Hematopoietic multipotent progenitor cell treated with erythropoietin and hydrocortisone succinate and interleukin-3 and kit ligand, for 17 days (in vitro differentiated cells): ENCODE measurements at places on chromosomes 1 and 21.
A peak's percentile ranks its signal among the peaks of the same experiment; 100 is the strongest.

GRCh38 chr1:102863704-102864103 lies 244.6 kb downstream of the COL11A1 start:
- DNase-seq, result no peak

- no peak for DNase-seq
Measured at GRCh38 chr1:200311256-200311655, 98.6 kb downstream of the ZNF281 start.

DNA sequence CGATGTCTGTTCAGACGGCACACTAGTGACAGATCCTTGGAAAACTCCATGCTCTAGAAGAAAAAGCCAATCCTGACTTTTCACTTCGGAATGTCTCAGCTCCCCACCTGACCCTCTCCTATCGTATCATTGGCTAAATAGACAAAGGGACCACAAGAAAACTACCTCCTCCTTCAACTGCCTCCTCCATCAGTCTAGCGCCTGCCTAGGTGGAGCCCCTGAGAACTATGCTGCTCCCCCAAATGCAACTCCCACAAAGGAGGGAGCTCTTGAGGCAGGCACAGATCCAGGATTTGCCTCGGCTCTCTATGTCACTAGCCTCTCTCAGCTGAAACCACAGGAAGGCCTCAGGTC lies 148.4 kb downstream of the TOMM20 start:
- DNase-seq, result no peak

GRCh38 chr21:34510148-34511142 lies 1.6 kb downstream of the KCNE1 start:
- peak; percentile 19 for DNase-seq

DNA sequence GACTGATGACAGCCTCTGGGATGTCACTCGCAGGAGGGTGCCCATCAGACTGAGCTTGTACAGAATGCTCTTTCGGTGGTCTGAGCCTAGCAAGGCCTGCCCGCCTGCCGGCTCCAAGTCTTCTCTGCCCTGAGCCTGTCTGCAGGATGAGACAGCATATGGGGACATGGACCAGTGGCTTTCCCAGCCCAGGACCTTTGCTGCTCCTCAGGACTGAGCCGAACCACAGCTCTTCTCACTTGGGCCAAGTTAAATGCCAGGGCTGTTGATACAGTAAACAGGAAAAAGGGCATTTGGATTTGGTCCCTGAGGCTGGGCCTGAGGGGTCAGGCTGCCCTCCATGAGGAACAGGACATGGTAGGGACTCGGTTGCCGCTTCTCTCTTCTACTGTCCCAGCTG lies 64.3 kb upstream of the EPS8L3 start:
- no peak for DNase-seq

DNA sequence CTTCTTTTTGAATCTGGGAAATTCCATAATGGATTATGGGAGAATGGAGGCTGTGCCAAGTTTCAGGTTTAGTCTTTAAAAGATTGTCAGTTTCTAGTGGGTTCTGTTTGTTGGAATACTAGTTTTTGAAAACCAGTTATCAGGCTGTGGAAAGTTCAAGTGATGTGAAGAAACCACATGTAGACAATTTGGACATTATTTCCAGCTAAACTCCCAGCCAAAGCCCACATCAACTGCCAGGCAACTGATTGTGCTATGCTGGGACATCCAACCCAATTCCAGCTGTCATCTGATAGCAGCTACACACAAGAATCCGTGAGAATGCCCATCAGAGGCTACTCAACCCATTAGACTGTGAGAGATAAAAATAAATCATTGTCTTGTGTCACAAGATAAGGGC lies 546.1 kb upstream of the ADAMTS5 start:
- DNase-seq, result no peak

DNA sequence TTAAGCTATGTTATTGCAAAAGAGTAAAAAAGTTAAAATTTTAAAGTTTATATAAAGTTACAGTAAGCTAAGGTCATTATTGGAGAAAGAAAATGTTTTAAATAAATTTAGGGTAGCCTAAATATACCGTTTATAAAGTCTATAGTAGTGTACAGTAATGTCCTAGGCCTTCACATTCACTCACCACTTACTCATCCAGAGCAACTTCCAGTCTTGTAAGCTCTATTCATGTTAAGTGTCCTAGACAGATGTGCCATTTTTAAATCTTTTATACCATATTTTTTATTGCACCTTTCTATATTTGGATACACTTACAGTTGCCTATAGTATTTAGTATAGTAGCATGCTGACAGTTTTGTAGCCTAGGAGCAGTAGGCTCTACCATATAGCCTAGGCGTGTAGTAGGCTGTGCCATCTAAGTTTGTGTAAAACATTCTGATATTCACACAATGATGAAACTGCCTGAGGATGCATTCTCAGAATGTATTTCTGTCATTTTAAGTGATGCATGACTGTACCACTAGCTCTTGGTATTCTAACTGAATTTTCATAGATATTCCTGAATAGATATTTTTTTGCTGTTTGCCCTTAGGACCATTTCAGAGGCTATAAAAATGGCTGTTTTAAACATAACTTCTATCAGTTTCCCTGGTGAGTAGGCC lies 26.8 kb downstream of the PPP2R5A start:
- DNase-seq, result no peak

GRCh38 chr1:32890516-32891240 lies 4.4 kb downstream of the HPCA start:
- no peak for DNase-seq

DNA sequence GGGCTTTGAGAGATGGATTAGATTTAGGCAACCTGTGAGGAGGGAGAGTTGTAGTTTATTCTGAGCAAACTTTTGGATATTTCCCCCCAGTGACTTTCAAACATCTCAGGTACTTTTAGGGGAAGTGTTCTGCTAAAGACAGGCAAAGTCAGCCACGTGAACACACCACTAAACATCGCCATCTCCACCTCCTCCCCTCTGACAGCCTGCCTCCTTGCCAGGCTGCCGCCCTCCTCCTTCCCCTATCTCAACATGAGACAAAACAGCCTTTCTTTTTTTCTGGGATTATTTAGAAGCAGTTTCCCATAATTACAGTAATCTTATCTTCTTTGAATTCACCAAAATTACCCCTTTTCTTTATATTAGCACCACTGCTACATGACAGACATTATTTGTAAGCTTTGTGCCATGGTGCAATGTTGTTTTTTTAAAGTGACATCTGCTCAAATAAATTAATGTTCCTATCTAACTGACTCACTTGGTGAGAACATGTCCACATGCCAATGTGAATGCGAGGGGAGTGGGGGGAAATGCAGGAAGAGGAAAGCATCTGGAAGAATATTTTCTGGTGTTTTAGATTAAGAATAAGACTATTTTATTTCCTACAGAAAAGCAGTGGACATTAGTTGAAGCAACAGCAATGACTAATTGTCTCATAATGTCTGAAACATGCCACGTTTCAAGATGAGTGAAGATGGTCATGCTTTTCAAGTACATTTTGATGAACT lies 147.8 kb upstream of the ATP1B1 start:
- DNase-seq, result no peak

DNA sequence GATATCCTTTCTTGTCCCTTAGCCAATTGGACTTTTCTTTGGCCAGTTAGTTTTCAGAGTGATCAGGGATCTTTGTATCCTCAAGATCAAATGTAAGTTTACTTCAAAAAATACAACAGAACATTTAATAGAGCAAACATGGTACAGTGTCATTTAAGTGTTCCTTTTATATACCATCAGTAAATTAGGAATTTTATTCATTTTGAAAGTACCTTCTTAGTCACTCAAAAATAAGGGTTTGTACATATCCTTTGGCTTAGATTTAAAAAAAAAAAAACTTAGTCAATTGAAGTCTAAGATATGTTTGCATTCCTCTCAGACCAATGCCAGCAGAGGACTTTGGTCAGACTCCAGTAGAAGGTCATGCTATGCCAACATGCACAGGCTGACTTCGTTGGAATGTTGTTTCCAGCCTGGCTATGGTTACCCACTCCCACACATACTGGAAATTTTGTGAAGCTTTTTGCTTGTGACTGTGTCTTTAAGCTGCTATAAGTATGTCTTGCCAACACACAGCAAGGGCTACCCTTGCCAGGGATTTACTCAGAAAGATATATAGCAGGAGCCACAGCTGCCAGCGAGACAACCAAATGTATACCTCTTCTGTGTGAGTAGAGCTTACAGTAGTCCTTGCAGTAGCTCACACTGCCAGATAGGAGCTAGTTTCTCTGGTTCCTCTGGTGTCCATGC lies 81.5 kb upstream of the LRIF1 start:
- no peak for DNase-seq

- no peak for DNase-seq
Measured at GRCh38 chr1:33725556-33726160, 138.2 kb upstream of the HMGB4 start.

GRCh38 chr1:54362881-54363340 lies 43.3 kb downstream of the SSBP3 start:
- DNase-seq, result no peak

- DNase-seq, result no peak
Measured at GRCh38 chr21:42692688-42693087, 39.3 kb downstream of the PDE9A start.

DNA sequence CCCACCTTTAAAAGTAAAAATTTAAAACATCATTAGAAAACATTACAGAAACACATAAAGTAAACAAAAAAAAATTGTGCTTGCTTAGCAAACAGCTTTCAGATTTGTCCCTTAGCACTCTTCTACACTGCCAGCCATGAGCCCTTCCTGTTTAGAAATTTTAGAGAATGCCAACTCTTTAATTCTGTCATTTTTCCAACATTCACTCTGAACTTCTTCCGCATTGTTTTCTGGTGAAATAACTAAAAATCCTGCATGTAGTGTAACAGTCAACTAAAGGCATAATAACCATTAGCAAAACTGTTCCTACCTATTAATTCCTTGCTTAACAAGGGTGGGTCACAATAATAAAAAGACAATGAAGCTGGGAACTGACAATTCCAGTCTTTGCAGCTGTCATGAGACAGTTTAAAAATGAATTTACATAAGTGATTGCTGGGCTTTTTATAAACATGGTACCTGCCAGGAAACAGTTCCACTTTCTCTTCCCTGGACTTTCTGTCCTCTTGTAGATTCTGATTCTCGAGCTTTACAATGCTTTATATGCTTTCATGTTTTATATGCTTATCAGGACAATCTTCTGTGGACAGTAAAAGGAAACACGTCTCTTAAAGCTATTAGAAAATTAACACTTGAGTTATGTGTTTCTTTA lies 19.0 kb downstream of the GNG12 start:
- no peak for DNase-seq

DNA sequence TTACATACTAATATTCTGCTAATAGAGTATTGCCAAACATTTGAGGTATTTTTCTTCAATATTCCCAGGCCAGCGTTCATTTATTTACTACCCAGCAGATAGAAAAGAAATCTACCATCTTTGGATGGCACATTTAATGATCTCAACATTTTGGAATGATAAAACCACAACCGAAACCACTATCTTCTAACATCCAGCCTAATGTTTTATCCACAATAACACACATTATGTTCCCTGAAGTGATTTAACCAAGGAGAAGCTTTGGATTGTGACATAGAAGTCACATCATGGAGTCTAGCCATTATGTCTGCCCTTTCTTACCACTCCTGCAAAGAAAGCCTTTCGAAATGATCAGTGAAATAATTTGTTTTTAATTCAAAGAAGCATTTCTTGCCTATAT lies 497.1 kb upstream of the PLXNA2 start:
- DNase-seq, result no peak

GRCh38 chr1:66788231-66788939 lies 12.7 kb downstream of the INSL5 start:
- DNase-seq, result no peak

- no peak for DNase-seq
Measured at GRCh38 chr1:68047659-68048026, 2.8 kb downstream of the DIRAS3 start.

DNA sequence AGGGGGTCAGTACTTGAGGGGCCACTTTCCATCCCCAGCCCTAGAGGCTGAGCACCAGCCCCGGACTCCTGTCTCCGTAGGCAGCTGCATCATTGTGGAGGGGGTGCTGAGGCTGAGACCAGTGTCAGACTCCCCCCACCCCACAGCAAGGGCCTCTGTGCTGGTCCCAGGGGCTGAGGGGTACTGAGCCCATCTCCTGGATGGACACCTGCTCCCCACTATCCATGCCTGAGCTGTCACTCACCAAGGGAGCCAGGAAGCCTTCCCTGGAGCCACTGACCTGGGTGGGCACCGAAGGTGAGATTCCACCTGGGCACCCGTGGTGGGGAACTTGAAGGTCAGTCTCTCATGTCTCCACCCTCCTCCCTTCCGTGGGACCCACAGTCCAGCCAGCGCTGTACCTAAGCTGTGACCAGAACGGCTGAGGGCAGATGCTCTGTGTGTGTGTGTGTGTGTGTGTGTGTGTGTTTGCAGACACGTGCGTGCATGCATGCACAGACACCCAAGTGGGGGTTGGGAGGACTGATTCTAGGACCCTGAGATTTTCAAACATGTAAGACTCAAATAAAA lies 9.3 kb downstream of the DISP3 start:
- DNase-seq, result no peak

- DNase-seq, result no peak
Measured at GRCh38 chr1:106817575-106817974, 238.9 kb upstream of the PRMT6 start.

GRCh38 chr1:87100271-87100670 lies 185.8 kb downstream of the HS2ST1 start:
- DNase-seq, result no peak
